MCF 10A (cell line): ENCODE measurements at places on chromosomes 11 and 22. TPM values are rescaled to one million over a fixed set of nuclear protein-coding genes. Genes with fewer than 3 reads are reported as not detected.

Gene MLC1
- total RNA-seq, result not detected in 2 replicates

Gene B4GALNT4
- total RNA-seq, result 20.0 and 25.9 TPM in 2 replicates

Gene DDI1
- total RNA-seq, result not detected in 2 replicates

Gene TBX10
- not detected in 2 replicates for total RNA-seq

Gene UPK3A
- total RNA-seq, result not detected in 2 replicates

Gene HTR3A
- not detected in 2 replicates for total RNA-seq

Gene PNPLA5
- not detected in 2 replicates for total RNA-seq

Gene POU2AF3
- not detected in 2 replicates for total RNA-seq

Gene KLHDC7B
- total RNA-seq, result 0.98 and 4.1 TPM in 2 replicates

DNA sequence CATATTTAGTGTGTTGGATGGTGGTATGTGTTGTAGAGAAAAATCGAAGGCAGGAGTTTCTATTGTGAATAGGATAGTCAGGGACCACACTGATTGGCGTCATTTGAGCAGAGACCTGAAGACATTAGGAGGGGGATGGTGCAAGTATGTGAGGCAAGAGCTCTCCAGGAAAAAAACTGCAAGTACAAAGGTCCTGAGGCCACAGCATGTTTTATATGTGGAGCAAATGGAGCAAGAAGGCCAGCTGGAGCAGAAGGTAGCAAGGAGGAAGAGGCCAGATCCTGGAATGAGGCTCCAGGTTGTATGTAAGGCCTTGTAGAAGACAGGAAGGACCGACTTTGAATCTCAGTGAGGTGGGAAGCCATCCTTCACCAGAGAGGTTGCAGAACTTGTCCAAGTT, 14.2 kb upstream of the MICALL1 start:
- DNase-seq, result no peak

- no peak for DNase-seq
Observed at GRCh38 chr11:116403794-116404461, 368.9 kb downstream of the BUD13 start.

- DNase-seq, result no peak
Observed at GRCh38 chr11:27119396-27119795, 78.8 kb downstream of the BBOX1 start.

GRCh38 chr11:62719302-62719978, 7.8 kb downstream of the HNRNPUL2 start:
- DNase-seq, result no peak

- DNase-seq, result no peak
Observed at GRCh38 chr11:65438257-65439151, 15.9 kb downstream of the NEAT1 start.

DNA sequence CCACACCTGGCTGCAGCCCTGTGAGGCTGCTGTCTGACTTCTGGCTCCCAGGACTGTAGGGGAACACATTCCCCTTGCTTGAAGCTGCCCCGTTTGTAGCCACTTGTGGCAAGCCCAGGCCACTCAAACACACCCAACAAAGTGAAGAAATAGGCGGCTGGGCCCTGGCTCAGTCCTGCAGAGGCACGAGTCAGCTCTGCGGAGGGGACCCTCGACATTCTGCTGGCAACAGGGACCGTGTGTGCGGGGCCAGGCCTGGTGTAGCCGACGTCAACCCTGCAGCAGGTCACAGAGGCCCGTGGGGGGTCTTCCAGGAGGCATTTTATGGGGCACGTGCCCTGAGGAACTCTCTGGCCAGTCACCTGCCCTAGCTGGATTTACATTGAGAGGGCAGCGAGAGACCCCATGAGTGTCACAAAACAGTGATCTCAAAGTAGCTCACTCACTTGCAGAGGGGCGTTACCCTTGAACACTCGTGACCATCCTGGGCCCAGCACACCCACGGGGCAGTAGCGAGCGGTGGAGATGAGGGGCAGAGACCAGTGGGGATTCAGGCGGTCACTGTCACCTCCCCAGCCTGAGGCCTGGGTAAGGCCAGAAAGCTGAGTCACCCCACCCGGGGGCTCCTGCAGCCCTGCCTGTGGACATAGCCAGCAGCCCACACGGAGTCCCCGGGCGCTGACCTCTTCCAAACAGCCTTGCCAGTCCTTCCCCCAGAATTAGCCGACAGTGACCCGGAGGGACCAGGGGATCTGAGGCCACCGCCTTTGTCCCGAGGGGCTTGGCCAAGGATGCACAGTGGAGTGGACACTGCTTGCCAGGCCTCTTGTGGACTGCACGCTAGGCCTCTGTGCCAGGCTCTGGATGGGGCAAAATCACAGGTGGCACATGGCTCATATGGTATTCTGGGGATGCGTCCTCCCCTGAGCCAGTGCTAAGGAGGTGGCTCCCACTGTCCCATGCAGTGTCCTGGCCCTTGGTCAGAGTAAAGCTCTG, 139.5 kb downstream of the CTTN start:
- no peak for DNase-seq

DNA sequence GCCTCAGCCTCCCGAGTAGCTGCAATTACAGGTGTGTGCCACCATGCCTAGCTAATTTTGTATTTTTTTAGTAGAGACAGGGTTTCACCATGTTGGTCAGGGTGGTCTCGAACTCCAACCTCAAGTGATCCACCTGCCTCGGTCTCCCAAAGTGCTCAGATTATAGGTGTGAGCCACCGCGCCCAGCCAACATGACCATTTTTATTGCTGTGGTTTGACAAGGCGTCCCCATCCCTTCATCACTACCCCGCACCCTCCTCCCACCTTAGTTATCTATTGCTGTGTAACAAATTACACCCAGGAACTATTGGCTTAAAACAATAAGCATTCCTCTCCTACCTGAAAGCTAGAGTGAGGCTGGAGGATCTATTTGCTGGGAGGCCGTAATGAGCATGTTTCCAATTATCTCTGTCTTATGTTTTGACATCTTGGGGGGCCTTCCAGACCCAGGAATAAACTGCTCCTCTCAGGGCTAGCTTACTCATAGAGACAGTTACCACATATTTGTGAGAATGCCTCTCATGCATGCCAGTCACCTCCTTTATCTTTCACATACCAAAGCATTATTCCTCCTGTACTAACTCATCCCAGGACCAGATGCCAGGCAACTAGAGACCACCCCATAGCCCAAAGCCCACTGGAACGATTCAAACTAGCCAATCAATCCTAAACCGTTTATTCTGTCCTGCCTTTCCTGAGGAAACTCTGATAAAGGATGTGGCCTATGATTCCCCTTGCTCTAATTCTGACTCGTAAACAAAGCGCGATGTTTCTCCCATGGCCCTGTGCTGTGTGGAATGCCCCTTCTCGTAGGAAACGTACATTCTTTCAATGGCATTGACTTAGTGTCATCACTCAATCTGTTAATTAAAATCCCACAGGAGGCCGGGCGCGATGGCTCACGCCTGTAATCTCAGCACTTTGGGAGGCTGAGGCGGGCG, 19.4 kb downstream of the SNU13 start:
- DNase-seq, result no peak

GRCh38 chr22:36287881-36288515, 35.1 kb downstream of the APOL1 start:
- DNase-seq, result no peak

- no peak for DNase-seq
Observed at GRCh38 chr11:70486731-70487130, 88.4 kb downstream of the CTTN start.

DNA sequence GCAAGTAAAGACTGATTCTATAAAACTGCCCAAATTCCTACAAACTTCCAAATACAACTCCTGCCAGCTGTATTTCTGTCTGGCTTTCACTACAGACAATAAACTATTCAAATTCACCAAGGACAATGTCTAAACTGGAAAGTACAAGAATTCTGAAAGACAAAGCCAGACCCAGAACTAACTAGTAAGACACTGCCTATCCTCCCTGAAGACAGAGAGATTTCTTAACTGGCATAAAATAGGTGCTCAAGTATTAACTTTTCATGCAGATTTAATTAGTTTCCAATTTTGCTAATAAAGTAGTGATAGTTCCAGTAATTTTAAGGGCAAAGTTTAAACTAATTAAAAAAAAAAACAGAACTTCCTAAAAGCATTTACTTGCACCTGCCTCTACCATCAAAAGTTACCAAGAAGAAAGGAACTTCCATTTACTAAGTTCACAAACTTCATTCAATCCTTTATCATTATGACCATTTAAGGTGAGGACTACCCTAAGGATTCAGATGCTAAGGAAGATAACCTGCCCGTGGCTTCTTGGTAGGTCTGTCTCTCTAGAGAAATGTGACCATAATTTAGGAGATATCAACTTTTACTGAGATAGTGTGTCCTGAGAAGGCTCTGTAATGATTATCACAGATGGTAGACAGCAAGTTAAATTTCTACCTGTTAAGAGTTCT, 45.2 kb downstream of the CELF1 start:
- no peak for DNase-seq

DNA sequence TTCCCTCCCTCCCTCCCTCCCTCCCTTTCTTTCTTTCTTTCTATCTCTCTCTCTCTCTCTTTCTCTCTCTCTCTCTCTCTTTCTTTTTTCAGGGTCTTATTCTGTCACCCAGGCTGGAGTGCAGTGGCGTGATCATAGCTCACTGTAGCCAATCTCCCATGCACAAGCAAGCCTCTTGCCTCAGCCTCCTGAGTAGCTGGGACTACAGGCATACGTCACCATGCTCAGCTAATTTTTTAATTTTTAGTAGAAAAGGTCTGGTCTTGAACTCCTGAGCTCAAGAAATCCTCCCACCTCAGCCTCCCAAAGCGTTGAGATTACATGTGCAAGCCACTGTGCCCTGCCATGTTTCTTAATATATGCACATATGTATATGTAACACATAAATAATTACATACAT, 19.0 kb downstream of the TSKU start:
- no peak for DNase-seq

- peak; percentile 17 for DNase-seq
Observed at GRCh38 chr11:94046796-94047195, 25.6 kb downstream of the HEPHL1 start.

DNA sequence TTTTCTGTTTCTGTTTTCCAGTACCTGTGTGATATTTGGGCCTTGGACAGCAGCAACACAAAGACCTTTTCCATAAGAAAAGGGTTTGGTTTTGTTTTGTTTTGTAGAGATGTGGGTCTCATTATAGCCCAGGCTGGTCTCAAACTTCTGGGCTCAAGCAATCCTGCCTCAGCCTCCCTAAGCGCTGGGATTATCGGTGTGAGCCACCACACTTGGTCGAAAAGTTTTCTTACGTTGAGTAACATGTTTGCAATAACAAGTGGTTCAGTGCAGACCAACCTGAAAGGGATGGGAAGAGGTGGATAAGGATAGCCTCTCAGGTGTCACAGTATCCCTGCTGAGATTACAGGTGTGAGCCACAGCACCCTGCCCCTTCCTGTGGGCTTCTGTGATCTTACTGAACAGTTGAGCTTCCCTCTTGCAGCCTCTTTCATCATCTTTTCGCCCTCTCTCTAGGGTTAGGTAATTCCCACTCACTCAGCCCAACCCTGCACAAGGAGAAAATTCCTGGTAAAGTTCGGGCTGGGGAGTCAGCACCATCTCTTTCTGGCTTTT, 3.5 kb upstream of the MRPL48 start:
- peak; percentile 39 for DNase-seq

GRCh38 chr11:111555255-111555654, 14.7 kb downstream of the LAYN start:
- DNase-seq, result no peak

DNA sequence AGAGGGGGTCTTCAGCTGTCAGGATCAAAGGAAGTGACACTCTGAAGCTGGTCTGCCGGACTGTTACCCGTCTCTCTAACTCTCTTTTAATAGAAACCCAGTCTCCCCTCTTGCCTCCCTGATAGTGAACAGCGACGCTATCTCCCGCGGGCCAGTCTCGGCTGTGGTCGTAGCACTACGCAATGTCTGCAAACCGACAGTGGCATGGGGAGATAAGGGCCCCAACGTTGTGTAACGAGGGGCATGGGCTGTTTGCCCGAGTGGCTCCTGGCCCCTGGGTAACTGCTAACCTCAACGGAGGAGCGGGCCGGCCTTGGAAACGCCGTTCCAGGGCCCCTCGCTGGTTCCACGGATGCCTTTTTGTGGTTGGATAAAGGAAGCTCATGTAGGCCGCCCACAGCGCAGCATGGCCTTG, 23.3 kb downstream of the ZBTB16 start:
- DNase-seq, result no peak

DNA sequence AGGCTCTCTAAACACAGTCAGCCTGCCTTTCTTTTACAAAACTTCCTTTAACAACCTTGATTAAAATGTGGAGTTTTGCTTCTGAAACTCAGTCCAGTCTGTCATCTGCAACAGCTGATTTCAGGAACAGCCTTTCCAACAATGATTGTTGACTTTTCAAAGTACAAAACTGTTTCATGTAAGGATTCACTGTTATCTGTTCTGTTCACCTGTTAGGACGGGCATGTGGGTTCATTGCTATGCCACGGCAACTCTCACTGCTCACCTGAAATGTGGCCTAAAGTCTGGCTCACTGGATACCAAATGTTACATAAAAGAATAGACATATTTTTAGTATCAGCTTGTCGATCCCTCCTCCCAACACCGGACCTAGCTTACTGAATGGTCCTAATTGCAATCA, 242.8 kb downstream of the LUZP2 start:
- no peak for DNase-seq

- DNase-seq, result no peak
Observed at GRCh38 chr11:1948389-1948788, 1.3 kb downstream of the MRPL23 start.

GRCh38 chr11:125455851-125456250, 40.2 kb downstream of the FEZ1 start:
- DNase-seq, result no peak

- no peak for DNase-seq
Observed at GRCh38 chr11:28250192-28250591, 142.0 kb downstream of the METTL15 start.

GRCh38 chr11:47398011-47398410, 10.4 kb upstream of the SLC39A13 start:
- no peak for DNase-seq

GRCh38 chr11:134702827-134703226, 290.8 kb upstream of the B3GAT1 start:
- no peak for DNase-seq

DNA sequence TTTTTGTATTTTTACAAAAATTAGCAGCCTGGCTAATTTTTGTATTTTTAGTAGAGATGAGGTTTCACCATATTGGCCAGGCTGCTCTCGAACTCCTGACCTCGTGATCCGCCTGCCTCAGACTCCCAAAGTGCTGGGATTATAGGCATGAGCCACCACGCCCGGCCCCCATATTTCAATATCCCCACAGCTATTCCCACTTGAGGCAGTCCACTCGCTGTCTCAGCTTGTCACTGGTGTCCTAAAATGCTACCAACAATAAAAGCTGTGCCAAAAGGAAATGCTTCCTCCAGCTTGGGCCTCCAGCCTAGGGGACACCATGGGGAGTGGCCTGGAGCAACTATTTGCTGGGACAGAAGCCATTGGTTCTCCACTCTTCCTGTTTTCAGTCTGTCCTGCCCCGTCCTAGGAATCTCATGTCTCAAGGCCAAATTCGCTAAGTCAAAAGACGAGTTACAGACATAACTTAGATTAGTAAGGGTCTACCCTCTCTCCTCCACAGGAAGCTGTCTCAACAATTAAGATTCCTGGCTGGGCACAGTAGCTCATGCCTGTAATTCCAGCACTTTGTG, 7.3 kb upstream of the SPINDOC start:
- DNase-seq, result no peak

DNA sequence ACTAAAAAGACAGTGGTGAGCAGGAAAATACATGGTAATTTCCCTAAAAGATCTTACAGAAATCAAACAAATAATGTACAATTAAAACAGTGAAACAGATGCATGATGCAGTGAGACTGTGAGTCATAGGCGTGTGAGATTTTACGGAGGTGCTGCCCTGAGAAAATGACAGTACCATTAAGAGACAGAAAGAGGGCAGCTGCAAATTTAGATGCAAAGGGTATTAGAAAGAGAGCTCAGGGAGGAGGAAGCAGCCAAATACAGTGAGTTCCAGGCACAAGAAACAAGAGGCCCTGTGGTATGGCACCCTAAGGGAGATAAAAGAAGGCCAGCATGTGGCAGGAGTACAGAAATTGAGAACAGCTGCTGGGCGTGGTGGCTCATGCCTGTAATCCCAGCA, 88.5 kb upstream of the FIBIN start:
- DNase-seq, result peak; percentile 37
